Stimulated activated CD4-positive, alpha-beta T cell treated with anti-CD3 and anti-CD28 coated beads, TNF-alpha, amount 100 ng/mL, for 24 hours (primary cell): ENCODE measurements at places on chromosomes 5 and 9.
A peak's percentile ranks its signal among the peaks of the same experiment; 100 is the strongest.

GRCh38 chr5:14859150-14859549, 12.4 kb downstream of the ANKH start:
- no peak for DNase-seq

DNA sequence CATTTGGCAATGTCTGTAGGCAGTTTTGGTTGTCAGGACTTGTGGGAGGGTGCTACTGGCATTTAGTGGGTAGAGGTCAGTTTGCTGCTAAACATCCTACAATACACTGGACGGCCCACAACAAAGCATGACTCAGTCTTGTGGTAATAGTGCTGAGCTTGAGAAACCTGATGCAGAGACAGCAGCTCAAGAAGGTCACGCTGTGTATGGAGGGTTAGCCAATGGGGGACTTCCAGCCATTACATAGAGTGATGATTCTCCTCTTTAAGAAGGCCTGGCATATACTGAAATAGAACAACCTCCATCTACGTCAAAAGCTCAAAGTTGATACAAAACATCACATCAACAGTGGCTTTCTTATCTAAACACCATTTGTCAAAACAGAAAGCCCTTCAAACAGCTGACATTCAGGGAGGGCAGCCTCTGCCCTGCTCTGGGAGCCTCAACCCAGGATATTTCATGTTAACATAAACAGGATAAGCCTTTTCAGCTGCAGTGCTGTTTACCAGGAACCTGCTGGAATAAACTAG, 143.0 kb downstream of the GPBP1 start:
- no peak for DNase-seq

GRCh38 chr9:120778758-120779157, 14.5 kb downstream of the FBXW2 start:
- DNase-seq, result no peak

- DNase-seq, result no peak
Observed at GRCh38 chr5:78541086-78541654, 107.4 kb downstream of the LHFPL2 start.

- DNase-seq, result no peak
Observed at GRCh38 chr9:123377211-123377971, 21.4 kb downstream of the CRB2 start.

- peak; percentile 74 for DNase-seq
Observed at GRCh38 chr5:40798012-40798800, at the start of gene PRKAA1. Gene PRKAA1 (minus strand): TSS chr5:40798374. CDS start chr5:40798189, 185 bp downstream.
